ENCODE measurements at places on chromosomes 5 and 9.

- no peak for DNase-seq
- peaks cover 17% of the 10 kb centered on the region for H3K4me1 ChIP-seq
- H3K27ac ChIP-seq = peak overlapping the region; percentile 24
- peaks cover 4% of the 10 kb centered on the region for H3K36me3 ChIP-seq
- peaks cover 2% of the 10 kb centered on the region for H3K27me3 ChIP-seq
- H3K4me3 ChIP-seq = no peak overlapping the region
Observed at GRCh38 chr5:134275822-134276221, 49.9 kb upstream of the PPP2CA start.

GRCh38 chr5:38008198-38008597 lies 168.4 kb upstream of the GDNF start:
- DNase-seq = no peak
- H3K27ac ChIP-seq = no peak overlapping the region
- H3K27me3 ChIP-seq = no peaks in the 10 kb centered on the region
- H3K36me3 ChIP-seq = no peaks in the 10 kb centered on the region
- no peaks in the 10 kb centered on the region for H3K4me1 ChIP-seq

DNA sequence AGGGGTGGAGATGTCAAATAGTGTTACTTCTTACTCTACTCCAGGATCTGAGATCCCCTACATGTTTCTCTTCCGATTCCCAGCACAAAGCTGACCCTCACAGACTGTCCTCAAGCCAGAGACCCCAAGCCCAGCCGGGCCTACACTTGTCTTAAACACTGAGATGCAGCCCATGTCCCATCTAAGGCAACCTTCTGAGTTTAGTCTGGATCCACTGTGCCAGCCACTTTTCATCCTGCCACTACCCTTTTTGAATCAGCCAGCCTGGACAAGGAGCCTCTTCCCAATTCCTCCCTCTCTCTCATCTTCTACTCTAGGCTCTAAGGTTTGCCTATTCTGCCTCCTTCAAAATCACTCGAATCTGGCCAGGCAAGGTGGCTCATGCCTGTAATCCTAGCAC lies 6.2 kb upstream of the MYORG start:
- peak overlapping the region; percentile 59 for H3K27ac ChIP-seq
- peaks cover 24% of the 10 kb centered on the region for H3K27me3 ChIP-seq
- DNase-seq = no peak
- H3K4me1 ChIP-seq = peaks cover 16% of the 10 kb centered on the region
- H3K4me3 ChIP-seq = peak overlapping the region; percentile 65
- no peaks in the 10 kb centered on the region for H3K36me3 ChIP-seq

GRCh38 chr9:69678843-69679538 lies 6.8 kb upstream of the APBA1 start:
- no peaks in the 10 kb centered on the region for H3K36me3 ChIP-seq
- no peak overlapping the region for H3K27ac ChIP-seq
- peaks cover 5% of the 10 kb centered on the region for H3K4me1 ChIP-seq
- DNase-seq = no peak
- H3K4me3 ChIP-seq = no peak overlapping the region

DNA sequence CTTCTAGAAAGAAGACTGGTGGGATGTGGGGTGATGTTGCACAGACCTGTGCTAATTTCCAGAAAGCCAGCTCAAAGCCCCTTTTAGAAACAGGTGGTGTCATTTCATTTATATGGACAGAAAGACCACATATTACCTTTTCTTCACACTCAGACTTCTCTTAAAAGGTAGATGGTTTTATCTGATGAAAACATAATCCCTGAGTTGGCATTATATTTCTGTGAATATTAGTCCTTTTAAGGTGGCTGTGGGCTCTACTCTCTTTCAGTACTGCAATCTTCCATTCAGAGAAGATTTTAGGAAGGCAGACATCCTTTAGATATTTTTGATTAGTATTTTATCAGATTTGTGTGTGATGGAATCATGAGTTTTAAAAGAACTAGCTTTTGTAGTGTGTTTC lies 73.2 kb downstream of the PPIC start:
- peaks cover 6% of the 10 kb centered on the region for H3K4me1 ChIP-seq
- H3K4me3 ChIP-seq = no peak overlapping the region
- H3K27ac ChIP-seq = no peak overlapping the region
- DNase-seq = no peak
- no peaks in the 10 kb centered on the region for H3K36me3 ChIP-seq

DNA sequence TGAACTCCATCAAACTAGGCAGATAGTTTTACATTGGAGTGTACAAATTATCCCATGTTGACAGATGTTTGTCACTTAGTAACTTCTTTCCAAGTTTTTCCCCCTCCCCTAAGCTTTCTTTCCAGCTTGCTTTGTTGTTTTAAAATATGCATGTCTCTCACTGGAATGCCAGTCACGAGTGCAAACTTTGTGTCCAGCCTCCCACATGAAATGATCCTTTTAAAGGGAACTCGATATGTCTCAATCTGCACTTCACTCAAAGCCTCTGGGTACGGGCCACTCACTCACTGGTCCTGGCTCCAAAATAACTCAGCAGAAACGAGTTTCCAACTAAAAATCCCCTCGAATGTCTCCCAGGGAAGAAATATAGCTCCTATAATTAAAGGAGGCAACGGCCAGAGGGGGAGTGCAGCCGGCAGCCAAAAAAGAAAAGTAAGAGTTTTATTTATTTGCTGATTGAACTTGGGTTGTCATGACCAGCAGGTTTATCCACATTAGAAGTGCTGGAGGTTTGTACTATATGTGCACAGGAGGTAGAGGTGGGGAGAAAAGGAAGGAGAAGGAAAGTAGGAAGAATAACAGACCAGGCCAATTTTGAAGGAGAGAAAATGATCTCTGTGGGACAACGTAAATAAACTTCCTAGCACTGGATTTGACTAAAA lies 17.5 kb downstream of the NR2F1 start:
- peaks cover 2% of the 10 kb centered on the region for H3K4me1 ChIP-seq
- peaks cover 38% of the 10 kb centered on the region for H3K27me3 ChIP-seq
- no peak overlapping the region for H3K4me3 ChIP-seq
- no peak for DNase-seq
- no peak overlapping the region for H3K27ac ChIP-seq
- no peaks in the 10 kb centered on the region for H3K36me3 ChIP-seq

GRCh38 chr5:168282120-168282519 lies 9.3 kb upstream of the WWC1 start:
- no peak overlapping the region for H3K4me3 ChIP-seq
- H3K36me3 ChIP-seq = peaks cover 24% of the 10 kb centered on the region
- H3K27ac ChIP-seq = no peak overlapping the region
- H3K27me3 ChIP-seq = peaks cover 12% of the 10 kb centered on the region
- DNase-seq = no peak
- H3K4me1 ChIP-seq = peaks cover 2% of the 10 kb centered on the region

DNA sequence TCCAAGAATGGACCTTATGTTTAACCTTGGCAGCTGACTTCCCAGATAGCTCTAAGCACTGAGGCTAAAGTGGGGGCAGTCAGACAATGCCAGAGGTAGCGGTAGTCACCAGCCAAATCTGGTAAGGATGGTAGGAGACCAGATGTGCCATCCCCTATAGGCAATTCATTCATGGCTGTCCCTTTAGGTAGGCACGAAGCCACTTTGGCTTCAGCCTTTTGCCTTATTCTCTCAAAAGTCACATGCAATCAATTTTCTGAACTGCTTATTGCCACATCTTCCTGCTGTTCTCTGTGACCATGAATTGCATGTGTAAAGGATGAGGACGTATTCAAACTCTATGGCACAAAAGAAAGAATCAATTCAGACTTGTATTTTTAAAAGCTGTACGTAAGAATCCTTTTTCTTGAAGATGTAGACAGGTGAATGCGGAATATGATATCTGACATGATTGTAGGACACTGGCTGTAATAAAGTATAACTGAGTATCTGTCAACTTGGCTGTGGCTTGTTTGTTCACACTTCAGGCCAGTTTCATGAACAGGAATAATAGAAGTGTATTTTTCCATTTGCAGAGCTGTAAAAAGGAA lies 611.7 kb downstream of the NR2F1-AS1 start:
- peaks cover 3% of the 10 kb centered on the region for H3K4me1 ChIP-seq
- no peak overlapping the region for H3K27ac ChIP-seq
- no peaks in the 10 kb centered on the region for H3K36me3 ChIP-seq
- DNase-seq = no peak

DNA sequence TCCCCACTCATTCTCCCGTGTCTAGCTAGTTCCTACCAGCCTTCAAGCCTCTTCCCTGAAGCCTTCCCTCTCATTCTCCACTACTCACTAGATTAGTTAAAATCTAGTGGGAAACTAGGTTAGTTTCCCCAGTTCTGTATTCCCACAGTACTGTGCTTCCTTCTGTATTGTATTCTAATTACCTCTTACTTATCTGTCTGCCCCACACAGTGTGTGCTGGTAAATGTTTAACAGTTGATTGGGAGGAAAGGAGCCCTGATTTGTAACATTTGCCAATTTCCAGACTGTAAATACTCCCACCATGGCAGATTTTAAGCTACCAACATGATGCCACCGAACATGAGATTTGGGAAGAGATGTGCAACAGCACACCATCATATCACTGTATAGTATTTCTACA lies 8.3 kb downstream of the KLHL3 start:
- no peaks in the 10 kb centered on the region for H3K27me3 ChIP-seq
- no peak for DNase-seq

DNA sequence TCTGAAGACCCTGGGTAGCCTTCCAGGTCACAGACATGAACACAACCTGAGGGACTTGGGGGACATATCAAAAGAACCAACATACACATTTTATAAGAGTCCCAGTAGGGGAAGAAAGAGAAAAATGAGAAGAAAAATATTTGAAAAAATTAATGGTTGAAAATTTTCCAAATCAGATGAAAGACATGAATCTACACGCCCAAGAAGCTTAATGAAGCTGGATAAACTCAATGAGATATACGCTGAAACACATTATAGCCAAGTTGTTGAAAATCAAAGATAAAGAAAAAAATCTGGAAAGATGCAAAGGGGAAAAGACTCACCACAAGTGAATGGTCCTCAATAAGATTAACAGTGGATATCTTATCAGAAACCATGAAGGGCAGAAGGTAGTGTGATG lies 9.6 kb upstream of the CCDC180 start:
- no peak for DNase-seq
- H3K36me3 ChIP-seq = peaks cover 3% of the 10 kb centered on the region
- no peaks in the 10 kb centered on the region for H3K27me3 ChIP-seq
- no peak overlapping the region for H3K4me3 ChIP-seq
- H3K27ac ChIP-seq = no peak overlapping the region

GRCh38 chr5:176899946-176900779 lies 1.0 kb upstream of the HK3 start:
- H3K4me3 ChIP-seq = no peak overlapping the region
- H3K27me3 ChIP-seq = peaks cover 9% of the 10 kb centered on the region
- peaks cover 4% of the 10 kb centered on the region for H3K36me3 ChIP-seq
- H3K27ac ChIP-seq = no peak overlapping the region

DNA sequence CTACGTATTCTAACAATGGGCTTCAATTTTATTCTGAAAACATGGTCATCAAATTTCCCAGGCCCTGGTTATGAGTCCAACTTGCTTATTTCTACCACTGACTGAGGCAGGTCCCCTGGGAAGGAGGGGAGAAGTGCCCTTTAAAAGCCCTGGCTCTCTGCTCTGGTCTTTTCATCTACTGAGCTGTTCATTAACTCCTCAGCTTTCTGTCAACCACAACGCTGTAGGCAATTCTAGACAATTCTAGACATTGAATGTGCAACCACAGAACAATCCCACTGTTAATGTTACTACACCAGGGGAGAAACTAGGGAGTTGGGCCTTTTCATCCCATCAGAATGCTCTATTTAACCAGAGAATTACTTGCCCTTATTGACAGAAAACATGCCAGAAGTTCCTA lies 10.0 kb downstream of the MOCS2 start:
- H3K27me3 ChIP-seq = no peaks in the 10 kb centered on the region
- H3K27ac ChIP-seq = peak overlapping the region; percentile 10
- no peaks in the 10 kb centered on the region for H3K36me3 ChIP-seq
- no peak overlapping the region for H3K4me3 ChIP-seq
- H3K4me1 ChIP-seq = peaks cover 10% of the 10 kb centered on the region

- peaks cover 14% of the 10 kb centered on the region for H3K27me3 ChIP-seq
- H3K27ac ChIP-seq = peak overlapping the region; percentile 86
- peaks cover 14% of the 10 kb centered on the region for H3K4me1 ChIP-seq
- peaks cover 4% of the 10 kb centered on the region for H3K36me3 ChIP-seq
Observed at GRCh38 chr9:136726631-136727191, 14.3 kb downstream of the DIPK1B start.

DNA sequence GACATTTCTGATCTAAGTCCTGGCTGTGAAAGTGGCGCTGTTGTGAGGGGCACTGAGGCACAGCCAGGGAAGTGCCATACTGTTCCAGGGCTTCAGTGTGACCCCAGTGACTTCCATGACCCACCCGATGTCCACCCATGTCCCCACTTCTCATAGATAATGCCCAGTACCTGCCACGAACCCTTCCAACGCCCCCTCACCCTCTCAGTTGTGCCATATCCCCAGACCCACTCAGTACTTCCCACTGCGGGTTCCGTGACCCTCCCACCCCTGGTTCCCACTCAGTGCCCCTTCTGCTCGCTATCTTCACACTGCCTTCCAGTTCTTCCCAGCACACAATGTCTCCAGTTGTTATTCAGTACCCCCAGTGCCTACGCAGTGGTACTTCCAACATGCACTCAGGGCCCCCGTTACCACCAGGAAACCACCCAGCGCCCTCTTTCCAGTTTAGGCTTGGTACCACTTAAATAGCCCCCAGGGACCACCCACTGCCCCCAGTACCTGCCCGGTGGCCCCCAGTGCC lies 30.7 kb upstream of the PSD2 start:
- peak overlapping the region; percentile 78 for H3K4me3 ChIP-seq
- peak overlapping the region; percentile 66 for H3K27ac ChIP-seq

GRCh38 chr9:111910428-111910827 lies 13.8 kb downstream of the UGCG start:
- no peak for DNase-seq
- H3K36me3 ChIP-seq = no peaks in the 10 kb centered on the region
- no peak overlapping the region for H3K4me3 ChIP-seq

DNA sequence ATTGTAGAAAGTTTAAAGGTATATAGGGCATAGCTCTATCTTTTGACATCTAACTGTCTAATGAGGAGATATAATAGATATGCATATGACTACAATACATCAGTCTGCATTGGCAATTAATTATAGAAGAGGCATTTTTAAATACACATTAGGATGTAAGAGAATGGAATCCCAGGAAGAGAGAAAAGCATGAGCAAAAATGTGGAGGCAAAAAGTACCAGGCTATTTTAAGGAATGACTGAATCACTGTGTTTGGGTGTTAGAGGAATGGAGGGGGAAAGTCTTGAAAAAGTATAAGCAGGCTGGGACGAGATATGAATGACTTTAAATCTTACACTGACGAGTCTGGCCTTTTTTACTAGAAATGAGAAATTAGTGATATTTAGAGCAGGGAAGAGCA lies 138.4 kb upstream of the ZNF462 start:
- H3K27me3 ChIP-seq = no peaks in the 10 kb centered on the region
- H3K36me3 ChIP-seq = no peaks in the 10 kb centered on the region
- no peak overlapping the region for H3K27ac ChIP-seq
- H3K4me3 ChIP-seq = no peak overlapping the region

DNA sequence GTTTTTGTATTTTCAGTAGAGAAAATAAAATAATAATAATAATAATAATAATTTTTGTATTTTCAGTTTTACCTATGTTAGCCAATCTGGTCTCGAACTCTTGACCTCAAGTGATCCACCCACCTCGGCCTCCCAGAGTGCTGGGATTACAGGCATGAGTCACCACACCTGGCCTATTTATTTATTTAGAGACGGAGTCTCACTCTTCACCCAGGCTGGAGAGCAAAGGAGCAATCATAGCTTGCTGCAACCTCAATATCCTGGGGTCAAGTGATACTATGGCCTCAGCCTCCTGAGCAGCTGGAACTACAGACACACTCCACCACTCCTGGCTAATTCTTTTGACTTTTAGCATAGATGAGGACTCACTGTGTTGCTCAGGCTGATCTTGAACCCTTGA lies 167.5 kb downstream of the TLE1 start:
- peaks cover 7% of the 10 kb centered on the region for H3K4me1 ChIP-seq
- no peak overlapping the region for H3K27ac ChIP-seq
- H3K36me3 ChIP-seq = no peaks in the 10 kb centered on the region
- DNase-seq = no peak
- no peak overlapping the region for H3K4me3 ChIP-seq
